Cerebellum (tissue), 4 donors: ENCODE measurements at places on chromosomes 6 and 20.

DNA sequence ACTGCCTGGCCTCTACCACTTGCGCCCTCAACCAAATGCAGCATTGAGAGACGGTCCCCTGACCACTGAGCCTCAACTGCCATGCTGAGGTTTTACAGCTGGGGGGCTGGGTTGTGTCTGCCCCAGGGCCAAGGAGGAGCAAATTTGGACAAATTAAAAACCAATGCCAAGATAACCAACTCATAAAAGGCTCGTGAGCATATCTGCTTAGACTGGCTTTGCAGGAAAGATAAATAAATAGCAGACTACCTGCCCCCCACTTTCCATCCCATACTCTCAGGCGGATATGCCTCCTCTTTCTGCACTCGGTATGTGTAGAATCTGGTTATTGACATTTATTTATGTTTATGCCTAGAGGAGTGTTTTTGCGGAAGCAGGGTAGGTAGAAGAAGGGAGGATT lies 76.8 kb downstream of the ZDHHC14 start:
- no peak for DNase-seq

DNA sequence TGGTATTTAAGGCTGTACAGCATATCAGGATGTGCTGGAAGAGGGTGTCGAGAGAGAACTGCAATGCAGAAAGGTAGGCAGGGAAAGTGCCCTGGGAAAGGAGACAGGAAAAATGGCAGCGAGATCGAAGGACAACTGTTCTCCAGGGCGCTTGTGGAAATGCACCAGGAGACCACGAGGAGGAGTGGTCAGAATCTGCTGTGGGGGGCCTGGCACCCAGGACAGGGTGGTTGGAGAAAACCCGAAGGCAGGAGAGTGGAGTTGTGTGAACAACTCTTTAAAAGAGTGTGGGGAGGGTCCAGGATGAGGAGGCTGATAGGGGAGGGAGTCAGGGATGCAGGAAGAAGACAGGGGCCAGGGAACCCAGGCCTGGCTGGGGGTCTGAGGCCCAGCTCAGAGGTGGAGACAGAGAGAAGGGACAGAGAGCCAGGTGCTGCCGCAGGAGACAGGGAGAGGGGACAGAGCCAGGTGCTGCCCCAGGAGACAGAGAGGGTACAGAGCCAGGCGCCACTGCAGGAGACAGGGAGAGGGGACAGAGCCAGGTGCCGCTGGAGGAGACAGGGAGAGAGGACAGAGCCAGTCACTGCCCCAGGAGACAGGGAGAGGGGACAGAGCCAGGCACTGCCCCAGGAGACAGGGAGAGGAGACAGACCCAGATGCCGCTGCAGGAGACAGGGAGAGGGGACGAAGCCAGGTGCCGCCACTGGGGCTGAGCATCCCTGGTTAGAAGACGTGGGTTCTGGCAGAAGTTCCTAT lies 9.3 kb downstream of the SLC22A1 start:
- DNase-seq: no peak

DNA sequence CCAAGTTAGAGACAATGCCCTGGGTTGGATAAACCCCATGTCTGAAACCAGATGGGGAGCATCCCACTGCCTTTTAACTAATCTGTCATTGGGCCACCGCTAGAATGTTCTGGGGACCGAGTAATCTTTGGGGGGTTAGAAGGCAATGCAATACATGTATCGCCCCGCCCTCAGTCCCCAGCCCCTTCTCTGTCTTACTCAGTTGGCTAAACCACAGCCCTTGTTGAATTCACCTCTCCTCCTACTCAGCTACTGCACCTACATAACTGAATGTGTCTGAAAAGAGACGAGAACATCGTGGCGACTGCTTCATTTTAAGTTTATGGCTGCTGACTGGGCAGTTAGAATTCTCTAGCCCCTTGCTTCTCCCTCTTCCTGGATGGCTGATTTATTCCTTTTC lies 15.1 kb upstream of the CCR6 start:
- no peak for DNase-seq

GRCh38 chr6:137046871-137047412 lies 2.2 kb upstream of the IL20RA start:
- no peak for DNase-seq

GRCh38 chr6:119467488-119468081 lies 118.0 kb upstream of the MAN1A1 start:
- DNase-seq: no peak

GRCh38 chr20:12827816-12828385 lies 180.9 kb upstream of the SPTLC3 start:
- peak; percentile 39 for DNase-seq

GRCh38 chr6:158825951-158826306 lies 6.8 kb upstream of the EZR start:
- no peak for DNase-seq
